ENCODE measurements at places on chromosomes 4 and X.

GRCh38 chr4:139957986-139958738 is 195.8 kb downstream of the MAML3 start:
- DNase-seq: no peak

GRCh38 chrX:111483135-111483534 is 28.3 kb upstream of the SERTM2 start:
- no peak for DNase-seq

GRCh38 chr4:76550966-76551780 is 116.1 kb downstream of the SHROOM3 start:
- no peak for DNase-seq

DNA sequence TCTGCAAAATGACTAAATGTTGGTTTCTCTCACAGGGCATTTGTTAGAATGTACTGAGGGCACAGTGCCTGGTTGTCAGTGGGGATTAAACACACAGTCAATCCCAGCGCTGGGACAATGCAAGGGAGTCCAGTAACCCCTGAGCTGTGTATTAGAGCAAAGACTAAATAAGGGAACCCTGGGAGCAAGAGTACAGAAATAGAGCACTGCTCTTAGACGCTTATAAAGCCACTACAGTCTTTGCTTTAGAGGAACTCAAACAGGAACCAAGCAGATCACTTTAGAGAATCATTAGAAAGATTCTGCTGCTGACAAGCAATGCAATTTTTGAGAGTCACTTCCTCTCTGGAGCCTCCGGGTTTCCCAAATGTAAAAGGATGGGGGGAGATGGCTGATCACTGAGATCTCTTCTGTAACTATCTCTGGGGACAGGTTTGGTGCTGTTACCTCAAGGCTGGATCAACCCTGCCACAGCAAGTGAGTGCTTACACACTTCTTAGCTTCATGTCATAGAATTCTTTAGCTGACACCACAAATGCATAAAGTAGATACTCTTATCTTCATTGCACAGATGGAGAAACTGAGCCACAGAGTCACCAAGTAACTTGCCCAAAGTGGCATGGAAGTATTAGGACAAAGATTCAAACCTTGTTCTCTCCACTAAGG is 137.8 kb upstream of the CPEB2 start:
- DNase-seq: no peak

GRCh38 chr4:33062155-33062806 is 2342.1 kb downstream of the PCDH7 start:
- no peak for DNase-seq

DNA sequence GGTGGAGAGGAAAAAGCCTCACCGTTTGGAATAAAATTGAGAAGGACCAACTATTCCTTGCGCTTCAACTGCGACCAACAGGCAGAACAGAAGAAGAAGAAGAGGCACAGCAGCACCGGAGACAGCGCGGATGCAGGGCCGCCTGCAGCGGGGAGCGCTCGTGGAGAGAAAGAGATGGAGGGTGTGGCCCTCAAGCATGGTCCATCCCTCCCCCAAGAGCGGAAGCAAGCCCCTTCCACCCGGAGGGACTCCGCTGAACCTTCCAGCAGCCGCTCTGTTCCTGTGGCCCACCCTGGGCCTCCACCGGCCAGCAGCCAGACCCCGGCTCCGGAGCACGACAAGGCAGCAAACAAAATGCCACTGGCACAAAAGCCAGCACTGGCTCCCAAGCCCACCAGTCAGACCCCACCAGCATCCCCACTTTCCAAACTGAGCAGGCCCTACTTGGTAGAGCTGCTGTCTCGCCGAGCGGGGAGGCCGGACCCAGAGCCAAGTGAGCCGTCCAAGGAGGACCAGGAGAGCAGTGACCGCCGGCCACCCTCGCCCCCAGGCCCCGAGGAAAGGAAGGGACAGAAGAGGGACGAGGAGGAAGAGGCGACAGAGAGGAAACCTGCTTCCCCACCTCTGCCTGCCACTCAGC is 71.2 kb downstream of the AASDH start:
- DNase-seq: no peak

- no peak for DNase-seq
Measured at GRCh38 chr4:119041951-119042560, 93.6 kb upstream of the MYOZ2 start.

DNA sequence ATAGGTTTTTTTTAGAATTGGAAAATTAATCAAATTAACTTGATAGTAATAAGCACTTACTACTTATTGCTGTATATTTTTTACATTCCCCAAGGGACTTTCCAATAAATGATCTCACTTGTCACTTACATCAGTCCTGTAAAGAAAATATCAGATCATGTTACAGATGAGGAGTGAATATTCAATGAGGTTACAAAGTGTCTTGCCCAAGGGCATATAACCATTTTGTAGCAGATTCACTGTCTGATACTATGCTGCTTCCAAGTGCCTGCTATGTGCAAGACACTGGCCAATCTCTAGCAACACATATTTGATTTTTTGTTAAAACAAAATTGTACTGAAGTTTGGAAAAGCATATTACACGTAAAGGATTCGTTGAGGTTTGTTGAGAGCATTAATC is 1287.7 kb downstream of the FAM133A start:
- no peak for DNase-seq

- DNase-seq: no peak
Measured at GRCh38 chr4:153652051-153652784, 31.9 kb upstream of the TLR2 start.

DNA sequence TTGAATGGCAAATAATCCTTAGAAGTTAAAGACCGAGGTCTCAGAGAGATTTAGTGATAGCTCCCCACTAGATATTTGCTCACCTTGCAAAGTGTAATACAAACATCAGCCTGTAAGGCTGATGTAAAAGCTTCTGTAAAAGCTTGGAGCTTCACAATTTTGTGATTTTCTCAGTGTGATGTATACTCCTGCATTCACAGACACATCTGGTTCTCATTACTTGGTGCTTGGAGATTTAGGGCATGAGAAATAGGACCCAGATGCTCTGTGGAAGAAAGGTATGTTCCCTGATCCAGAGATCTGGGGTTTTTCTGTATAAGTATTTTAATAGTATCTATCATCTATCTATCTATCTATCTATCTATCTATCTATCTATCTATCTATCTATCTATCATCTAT is 1664.3 kb downstream of the C4orf33 start:
- DNase-seq: no peak

GRCh38 chrX:41384051-41384705 is 50.2 kb downstream of the DDX3X start:
- DNase-seq: no peak

- no peak for DNase-seq
Measured at GRCh38 chrX:627995-628394, 2.6 kb upstream of the SHOX start.

- no peak for DNase-seq
Measured at GRCh38 chrX:10010686-10011085, 43.5 kb downstream of the CLDN34 start.

- DNase-seq: no peak
Measured at GRCh38 chrX:119201570-119201969, 34.5 kb upstream of the PGRMC1 start.

DNA sequence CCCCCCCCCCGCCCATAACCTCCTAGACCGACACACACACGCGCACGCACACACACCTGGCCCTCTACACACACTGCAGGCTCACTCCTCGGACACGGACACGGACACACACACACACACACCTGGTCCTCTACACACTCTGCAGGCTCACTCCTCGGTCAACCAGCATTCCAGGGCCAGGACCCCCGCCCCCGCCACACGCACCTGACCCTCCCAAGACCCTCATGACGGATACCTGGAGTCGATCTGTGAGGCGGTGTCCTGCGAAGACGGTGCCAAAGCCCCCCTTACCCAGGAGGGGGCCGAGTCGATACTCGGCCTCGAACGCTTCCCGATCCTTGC is 552 bp downstream of the PIM2 start:
- DNase-seq: no peak

GRCh38 chr4:2437475-2438215 is 18.9 kb downstream of the CFAP99 start:
- no peak for DNase-seq

- DNase-seq: no peak
Measured at GRCh38 chr4:8341691-8342090, 72.1 kb downstream of the HTRA3 start.

DNA sequence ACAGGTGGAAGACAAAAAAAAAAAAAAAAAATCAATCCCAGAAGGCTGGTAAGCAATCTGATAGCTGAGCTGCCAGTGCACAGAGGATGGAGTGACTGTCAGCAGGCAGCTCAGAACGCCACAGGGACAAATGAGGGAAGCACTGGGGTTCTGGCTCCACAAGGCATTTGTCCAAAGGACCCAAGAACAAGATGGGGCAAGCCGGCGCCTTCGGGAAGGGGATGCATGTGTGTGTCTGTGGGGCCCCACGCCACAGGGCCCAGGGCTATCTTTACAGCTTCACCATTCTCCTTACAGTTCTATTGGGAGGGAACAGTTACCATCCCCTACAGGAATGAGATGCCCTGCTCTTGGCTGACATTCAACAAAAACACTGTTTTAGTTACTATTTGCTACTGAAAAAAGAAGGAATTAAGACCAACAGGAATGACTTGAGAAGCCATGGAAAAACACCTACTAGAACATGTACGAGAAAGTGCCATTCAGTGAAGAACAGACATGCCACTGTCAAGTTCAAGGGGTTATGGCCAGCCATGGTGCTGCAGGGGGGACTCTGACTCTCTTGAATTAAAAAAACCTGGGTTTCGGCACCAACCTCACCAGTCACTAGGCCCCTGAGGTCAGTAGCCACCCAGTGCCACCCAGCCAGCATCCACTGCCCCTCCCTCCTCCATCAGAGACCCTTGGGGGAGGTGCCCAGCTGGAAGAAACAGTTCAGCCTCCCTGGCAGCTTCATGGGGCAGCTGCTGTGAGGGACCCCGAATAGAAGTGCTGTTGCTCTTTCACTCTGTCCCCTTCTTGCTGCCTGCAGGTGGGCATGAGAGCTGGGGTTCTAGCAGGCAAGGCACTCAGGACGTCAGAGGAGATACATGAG is 18.5 kb downstream of the WDR1 start:
- DNase-seq: no peak

DNA sequence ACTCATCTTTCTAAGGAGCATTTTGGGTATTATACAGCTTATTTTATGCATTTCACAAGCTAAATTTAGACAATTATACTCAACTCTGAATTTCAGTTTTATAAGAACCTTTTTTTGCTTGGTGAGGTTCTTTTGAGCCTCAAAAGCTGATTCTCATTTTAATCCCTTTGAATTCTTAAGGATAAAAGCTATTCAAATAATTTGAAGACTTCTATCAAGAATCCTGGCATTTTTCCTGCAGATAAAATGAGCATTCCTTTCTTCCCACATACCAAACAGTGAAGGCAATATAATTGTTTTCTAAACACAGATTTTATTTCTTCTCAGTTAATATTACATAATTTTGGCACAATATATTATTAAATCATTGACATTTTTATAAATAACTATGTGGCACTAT is 118.4 kb upstream of the GPM6A start:
- no peak for DNase-seq

DNA sequence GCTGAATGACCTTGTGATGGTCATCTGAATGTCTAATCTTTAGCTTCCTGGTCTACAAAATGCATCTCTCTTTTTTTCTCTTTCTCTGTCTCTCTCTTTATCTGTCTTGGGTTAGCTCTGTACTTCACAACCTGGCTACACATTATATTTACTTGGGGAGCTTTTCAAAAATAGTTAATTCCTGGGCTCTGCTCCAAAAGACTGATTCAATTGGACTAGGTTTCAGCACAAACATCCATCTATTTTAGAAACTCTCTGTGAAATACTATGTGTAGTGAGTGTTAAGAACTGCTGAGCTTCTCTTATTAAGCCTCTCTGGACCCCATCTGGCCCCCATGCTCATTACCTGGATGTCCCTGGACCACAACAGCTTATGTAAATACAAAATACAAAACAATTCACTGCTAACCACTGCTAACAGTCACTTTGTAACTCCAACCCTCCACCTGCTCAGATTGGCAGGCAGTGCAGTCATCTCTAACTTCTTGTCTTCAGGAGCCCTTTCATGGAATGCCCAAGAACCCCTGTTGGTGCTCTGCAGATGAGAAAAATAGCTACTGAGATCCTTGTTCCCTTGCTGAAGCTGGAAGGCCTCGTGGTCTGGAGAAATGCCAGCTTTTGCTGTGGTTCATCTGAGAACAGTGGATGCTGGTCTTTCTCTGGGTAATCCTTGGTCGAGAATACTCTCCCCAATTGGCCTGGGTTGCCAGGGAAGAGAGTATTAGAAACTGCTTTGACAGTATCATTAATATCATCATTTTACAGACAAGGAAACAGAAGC is 14.8 kb upstream of the BOD1L1 start:
- no peak for DNase-seq

DNA sequence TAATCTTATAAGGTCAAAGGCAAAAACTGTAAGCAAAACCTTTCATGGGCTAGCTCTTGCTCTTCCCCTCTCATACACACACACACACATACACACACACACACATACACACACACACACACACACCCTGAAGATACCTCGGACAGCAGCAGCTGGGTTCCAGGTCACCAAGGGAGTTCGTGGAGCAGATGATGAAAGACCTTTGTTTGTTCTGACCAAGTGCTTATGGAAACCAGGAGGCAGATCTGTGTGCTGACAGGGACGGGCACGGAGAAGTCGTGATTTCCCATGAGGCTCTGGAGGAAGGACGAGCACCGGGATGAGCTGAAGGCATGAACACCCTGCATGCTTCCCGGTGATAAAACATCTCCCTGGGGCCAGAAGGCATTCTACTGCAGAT is 35.4 kb upstream of the CRMP1 start:
- DNase-seq: no peak

DNA sequence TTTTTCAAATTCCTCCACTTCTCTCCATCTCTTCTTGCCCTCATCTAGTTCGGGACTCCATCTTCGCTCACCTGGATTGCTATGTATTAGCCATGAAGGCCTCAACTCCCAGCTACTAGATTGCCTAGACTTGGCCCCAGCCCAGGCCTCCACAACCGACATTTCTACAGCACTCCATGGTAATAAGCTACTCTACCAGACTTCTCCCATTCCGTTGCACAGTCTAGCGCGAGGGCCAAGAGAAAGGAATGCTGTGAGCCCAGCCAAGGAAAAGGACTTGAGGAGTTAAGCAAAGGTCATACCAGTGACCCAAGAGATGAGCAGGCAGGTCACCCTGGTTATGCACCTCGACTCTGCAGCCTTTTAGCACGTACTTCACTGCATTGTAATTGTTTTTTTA is 75.6 kb downstream of the SOWAHB start:
- no peak for DNase-seq

DNA sequence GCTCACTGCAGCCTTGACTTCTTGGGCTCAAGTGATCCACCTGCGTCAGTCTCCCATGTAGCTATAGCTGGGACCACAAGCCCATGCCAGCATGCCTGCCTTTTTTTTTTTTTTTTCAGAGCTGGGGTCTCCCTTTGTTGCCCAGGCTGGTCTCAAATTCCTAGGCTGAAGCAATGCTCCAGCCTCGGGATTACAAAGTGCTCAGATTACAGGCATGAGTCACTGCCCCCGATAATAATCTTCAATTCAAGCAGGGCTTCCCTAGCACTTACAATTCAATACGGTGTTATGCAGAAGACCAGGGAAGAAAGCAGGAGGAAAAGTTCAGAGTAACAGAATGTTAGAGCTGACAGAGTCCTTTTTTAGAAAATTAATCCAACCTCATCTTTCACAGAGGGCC is 26.1 kb downstream of the OTOP1 start:
- DNase-seq: no peak

GRCh38 chr4:11028334-11028733 is 343.8 kb upstream of the CLNK start:
- no peak for DNase-seq

GRCh38 chr4:98786866-98787265 is 128.5 kb upstream of the TSPAN5 start:
- DNase-seq: no peak

- DNase-seq: no peak
Measured at GRCh38 chr4:118865091-118865708, 23.5 kb upstream of the SYNPO2 start.

GRCh38 chrX:16756724-16757123 is 29.5 kb upstream of the TXLNG start:
- no peak for DNase-seq

Data from stimulated activated CD8-positive, alpha-beta memory T cell treated with anti-CD3 and anti-CD28 coated beads, Interleukin-7, amount 100 ng/mL, for 1 hour (primary cell).